ENCODE measurements at places on chromosomes 2 and 18. TPM values are rescaled to one million over a fixed set of nuclear protein-coding genes. Genes with fewer than 3 reads are reported as not detected.

The MTCL1 gene
- total RNA-seq: 43.9 TPM

- no peak overlapping the region for H3K27ac ChIP-seq
- no peaks in the 10 kb centered on the region for H3K4me1 ChIP-seq
- H3K36me3 ChIP-seq: no peaks in the 10 kb centered on the region
- H3K4me3 ChIP-seq: no peak overlapping the region
- DNase-seq: no peak
Measured at GRCh38 chr2:70658476-70658875, 104.8 kb upstream of the TGFA start.

DNA sequence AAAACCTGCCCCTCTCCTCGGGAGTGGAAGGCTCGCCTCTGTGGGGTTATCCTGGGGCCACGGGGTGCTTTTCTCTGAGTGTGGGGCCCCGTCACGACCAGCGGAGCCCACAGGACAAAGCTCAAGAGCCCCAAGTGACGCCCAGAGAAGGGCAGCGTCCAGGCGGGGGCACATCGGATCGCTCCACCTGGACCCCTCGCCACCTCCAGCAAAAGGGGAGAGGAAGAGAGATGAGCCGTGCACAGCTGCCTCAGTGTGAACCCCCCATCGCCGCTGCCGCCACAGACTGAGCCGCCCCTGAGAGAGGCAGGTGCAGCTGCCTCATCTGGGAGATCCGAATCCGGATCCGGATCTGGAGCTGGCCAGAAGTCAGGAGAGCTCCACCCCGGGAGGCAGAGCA, 282.5 kb upstream of the PXDN start:
- no peaks in the 10 kb centered on the region for H3K36me3 ChIP-seq
- no peaks in the 10 kb centered on the region for H3K27me3 ChIP-seq
- H3K27ac ChIP-seq: no peak overlapping the region

The SPATA3 gene
- total RNA-seq: not detected
